ENCODE measurements at places on chromosomes 12 and 14.
A peak's percentile ranks its signal among the peaks of the same experiment; 100 is the strongest.

GRCh38 chr12:5633106-5633505 lies 201.2 kb downstream of the NTF3 start:
- DNase-seq: no peak

DNA sequence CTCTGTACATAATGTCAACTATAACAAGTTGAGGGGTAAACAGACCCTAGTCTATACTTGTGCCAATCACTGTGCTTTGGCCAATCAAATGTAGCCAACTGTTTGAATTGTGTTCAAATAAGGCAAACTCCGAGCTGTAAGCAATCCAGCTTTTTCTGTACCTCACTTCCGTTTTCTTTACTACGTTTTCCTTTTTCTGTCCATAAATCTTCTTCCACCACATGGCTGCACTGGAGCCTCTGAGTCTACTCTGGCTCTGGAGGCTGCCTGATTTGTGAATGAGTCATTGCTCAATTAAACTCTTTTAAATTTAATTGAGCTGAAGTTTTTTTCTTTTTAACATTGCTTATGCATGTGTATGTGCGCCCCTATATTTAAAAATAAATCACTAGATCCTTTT lies 29.7 kb downstream of the CLEC1A start:
- no peak for DNase-seq

DNA sequence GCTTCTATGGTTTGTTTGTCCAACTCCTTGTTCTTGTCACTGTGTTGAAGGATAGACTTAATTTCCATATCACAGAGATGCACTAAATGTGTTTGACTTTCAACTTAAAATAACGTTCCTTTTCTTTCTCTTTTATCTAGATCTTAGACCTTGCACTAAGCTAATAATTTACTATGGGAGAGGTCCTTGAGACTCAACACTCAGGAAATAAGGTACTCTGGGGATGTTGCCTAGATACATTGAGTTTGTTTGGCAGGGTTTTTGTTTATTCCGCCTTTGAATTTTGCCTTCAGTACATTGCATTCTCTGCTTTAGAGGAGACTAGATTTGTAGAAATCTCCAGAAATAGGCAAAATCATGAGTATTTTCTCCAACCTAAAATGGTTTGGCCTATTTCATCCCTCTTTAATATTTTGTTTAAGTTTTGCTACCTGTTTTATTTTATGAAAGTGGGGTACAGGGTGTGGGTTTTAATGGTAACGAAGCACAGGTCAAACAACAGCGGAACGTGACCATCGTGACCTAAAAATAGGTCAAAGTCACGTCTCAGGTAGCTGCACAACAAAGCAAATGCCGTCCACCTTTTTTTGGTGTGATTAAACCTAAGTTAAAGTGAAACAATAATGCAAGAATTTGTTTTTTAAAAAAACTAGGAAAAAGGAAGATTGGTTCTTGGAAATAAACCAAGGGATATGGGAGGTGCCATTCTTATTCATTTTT lies 115.3 kb upstream of the CPSF6 start:
- DNase-seq: no peak

GRCh38 chr14:74019408-74020137 lies 424 bp downstream of the BBOF1 start:
- no peak for DNase-seq

DNA sequence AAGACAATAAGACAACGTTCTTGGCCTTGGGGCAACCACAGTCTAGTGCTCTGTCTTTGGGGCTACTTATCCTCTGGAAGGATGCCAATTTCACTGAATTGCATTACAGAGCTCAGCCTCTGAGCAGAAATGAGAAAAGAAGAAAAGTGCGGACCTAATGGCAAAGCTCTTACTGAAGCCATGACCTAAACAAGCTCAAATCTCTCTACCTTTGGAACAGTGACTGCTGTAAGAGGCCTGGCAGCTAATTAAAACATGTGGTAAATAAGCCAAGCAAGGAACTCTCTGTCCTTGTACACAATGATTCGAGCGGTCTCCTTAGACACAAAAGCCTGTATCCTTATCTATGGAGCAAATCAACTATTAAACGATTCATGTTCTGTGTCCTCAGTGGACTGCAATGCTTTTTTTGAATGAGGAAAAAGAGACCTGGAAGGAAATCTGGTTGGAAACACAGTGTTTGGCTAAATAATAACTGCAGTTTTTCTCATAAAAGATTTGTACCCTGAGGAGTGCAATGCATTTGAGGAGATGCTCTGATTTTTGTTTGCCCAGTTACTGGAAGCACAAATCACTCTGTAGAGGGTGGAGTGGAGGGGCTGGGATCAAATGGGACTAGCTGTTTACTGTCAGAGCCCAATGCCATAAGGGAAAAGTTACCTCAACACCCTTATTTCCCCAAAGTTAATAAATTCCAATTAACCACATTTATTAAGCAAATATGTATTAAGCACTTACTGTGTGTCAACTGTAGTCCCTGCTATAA lies 113.9 kb downstream of the NDUFA12 start:
- DNase-seq: no peak

DNA sequence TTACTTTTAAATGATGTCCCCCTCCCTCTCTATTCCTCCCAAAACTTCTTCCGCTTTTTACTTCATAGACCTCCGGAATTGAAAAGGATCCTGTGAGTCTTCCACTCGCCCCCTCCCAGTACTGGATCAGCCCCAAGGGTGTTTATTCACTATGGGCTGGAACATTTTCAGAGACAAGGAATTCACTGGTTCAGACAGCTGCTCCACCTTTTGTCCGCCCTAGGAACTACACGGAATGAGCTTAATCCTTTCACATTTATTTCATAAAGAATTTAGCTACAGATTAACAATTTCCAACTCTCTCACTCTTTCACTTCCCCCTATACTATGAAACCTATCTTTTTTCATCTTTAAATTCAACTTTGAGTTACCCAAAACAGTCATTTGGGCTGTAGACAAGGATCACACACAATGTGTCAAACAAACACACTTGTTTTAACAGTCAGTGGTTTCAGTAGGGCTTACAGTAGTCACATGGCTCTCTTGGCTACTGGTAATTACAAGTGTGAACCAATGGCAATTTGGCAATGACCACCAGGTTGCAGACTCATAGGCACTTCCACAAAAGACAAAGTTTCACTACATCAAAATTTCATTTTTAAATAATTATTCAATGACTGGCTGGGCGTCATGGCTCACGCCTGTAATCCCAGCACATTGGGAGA lies 20.6 kb downstream of the CNIH1 start:
- no peak for DNase-seq

GRCh38 chr12:91769736-91770135 lies 375.9 kb downstream of the BTG1 start:
- DNase-seq: no peak

DNA sequence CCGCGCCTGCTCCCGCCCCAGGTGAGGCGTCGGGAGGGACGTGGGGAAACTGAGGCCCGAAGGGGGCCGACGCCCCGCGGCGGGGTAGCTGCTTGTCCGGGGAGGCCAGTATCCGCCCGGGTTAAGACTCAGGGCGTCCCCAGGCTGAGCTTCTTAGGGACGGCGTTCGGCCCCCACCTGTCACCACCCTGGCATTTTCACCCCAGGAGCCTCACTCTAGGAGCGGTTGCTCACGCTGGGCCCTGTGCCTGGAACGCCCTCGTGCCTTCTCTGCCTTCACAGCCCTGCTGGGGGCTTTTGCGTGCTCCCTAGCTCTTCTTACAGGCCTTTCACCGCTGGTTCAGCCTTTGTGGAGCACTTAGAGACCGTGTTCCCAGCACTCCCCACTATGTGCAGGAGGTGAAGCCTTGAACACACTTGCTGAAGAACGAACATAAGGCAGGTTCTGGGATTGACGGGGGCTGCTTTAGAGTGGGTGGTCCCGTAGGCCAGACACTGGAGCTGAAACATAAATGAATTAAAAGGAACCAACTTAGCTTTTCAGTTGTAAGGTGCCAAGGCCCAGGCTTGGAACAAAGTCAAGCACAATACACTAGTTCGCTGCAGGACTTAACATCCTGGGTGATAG lies 601 bp downstream of the ZNF839 start:
- DNase-seq: peak; percentile 56

- DNase-seq: no peak
Observed at GRCh38 chr12:98644433-98644711, 216 bp downstream of the IKBIP start.

- DNase-seq: no peak
Observed at GRCh38 chr12:131587565-131587964, 123.3 kb upstream of the SFSWAP start.

GRCh38 chr14:74426202-74426582 lies at the start of gene SYNDIG1L:
Gene SYNDIG1L, minus strand, starts transcription at chr14:74426210. Its CDS starts 16,466 bp downstream, at chr14:74409744.
- no peak for DNase-seq

GRCh38 chr12:109369831-109370230 lies 22.1 kb downstream of the MYO1H start:
- DNase-seq: no peak

- DNase-seq: no peak
Observed at GRCh38 chr14:45810152-45810872, 557.3 kb upstream of the MIS18BP1 start.

DNA sequence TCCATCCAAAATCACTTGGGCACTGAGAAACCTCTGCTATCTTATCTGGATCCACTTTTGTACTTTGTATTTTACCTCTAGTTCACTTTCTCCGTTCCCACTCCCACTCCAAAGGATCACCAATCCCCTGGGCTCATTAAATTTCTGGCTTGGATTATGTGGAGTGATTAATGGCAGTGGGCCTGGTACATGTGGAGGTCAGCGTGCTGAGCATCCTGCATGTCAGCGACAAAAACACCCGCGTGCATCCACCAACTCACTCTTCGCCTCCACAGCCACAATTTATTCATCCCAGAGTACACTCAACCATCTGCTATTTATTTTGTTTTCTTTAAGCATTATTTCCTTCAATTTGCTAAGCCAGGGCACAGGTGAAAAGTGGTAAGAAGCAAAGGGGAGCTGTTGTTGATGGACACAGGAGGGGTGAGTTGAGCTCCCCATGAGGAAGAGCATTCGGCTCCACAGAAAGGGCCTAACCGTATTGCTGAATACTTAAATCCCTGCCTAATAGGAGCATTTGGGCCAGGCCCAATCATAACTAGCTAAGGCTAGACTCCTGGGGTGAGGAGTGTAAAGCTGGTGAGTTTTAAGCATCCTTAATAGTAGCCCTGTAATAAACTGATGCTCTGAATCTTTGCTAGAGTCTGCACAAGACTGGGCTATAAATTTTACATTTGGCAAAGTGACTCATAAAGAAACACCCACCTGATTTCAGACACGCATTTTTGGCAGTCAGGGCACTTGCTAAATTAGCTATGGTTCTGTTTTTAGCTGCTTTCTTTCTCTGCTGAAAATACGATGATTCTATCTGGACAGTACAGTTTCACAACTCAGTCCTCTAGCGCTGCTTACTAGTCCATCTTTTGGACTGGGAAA lies 137.8 kb downstream of the SLC25A21 start:
- DNase-seq: no peak
